Stomach (tissue), 19 donors: ENCODE measurements at places on chromosomes 2 and 18. TPM values are rescaled to one million over a fixed set of nuclear protein-coding genes. Genes with fewer than 3 reads are reported as not detected.

DNA sequence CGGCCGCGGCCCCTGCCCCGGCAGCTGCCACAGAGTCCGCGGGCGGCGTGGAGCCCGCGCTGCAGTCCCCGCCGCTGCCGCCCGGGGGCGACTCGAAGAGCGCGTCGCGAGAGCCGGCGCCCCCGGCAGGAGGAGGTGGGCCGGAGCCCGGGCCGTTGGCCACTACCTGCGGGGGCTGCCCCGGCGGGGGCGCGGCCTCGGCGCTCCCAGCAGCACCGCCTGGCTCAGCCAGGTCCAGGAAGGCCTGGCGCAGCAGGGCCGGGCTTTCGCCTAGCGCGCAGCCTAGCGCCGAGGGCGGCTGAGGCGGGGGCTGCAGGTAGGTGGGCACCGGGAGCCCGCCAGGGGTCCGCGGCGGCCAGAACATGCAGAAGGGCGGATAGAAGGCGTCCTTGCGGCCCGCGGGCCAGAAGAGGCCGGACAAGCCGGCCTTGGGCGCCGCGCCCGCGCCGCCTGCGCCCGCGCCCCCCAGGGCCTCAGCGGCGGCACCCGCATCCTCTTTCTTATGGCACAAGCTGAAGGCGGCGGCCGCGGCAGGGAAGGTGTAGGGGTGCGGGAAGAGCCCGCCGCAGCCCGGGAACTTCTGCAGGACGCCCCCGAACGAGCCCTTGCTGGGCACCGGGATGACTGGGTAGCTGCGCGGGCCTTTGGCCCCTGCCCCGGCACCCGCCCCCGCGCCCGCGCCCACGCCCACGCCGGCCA, 3.9 kb downstream of the SKOR2 start:
- peak; percentile 16 for DNase-seq

GRCh38 chr2:27442920-27443282, 720 bp downstream of the KRTCAP3 start:
- peak; percentile 39 for DNase-seq

Gene KDM3A
- 36.5 TPM for total RNA-seq

DNA sequence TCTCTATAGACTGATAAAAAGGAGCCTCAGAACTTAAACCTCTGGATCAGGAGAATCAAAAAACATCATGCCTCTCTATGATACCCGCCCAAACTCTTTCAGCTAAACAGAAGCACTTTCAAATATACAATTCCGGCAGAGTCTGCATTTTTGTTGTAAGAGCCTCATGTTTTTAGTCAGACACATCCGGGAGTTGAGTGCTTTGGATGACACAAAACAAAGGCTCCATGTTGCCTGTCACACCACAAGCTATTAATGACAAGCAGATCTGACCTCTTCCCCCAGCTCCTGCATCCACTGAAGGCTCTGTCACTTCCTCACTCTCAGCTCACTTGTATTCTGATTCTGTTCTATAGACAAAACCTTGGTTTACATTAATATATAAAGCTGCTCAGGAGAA, 33.2 kb downstream of the SLC38A11 start:
- no peak for DNase-seq

DNA sequence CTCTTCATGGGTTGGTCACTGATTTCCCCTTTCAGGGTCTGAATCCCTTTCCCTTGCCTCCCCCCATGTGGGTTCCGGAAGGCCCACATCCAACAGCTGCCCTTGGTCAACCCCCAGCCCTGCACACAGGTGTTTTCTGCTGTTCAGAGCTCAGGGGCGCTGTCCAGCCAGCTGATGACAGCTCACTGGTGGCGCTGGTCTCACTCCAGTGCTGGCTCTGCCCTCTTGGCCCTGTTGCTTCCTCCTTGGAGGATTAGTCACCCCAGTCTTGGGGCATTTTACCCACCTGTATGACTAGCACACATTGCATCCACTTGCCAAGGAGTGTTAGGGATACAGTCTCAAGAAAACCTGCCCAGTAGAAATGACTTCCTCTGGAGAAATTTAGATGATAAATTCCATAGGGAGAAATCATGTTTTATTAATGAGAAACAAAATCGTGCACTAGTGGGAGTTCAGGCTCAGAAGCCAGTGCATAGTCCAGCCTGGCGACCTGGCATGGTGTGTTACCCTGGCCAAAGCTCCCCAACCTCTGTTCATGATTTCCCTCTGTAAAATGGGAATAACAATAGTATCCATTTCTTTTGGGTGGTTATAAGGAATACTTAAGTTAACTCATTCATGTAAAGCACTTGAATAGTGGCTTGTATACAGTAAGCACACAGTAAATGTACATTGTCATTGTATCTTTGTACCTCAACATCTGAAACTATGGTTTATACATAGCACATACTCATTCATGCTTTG, 21.6 kb downstream of the CRIM1 start:
- DNase-seq: no peak

DNA sequence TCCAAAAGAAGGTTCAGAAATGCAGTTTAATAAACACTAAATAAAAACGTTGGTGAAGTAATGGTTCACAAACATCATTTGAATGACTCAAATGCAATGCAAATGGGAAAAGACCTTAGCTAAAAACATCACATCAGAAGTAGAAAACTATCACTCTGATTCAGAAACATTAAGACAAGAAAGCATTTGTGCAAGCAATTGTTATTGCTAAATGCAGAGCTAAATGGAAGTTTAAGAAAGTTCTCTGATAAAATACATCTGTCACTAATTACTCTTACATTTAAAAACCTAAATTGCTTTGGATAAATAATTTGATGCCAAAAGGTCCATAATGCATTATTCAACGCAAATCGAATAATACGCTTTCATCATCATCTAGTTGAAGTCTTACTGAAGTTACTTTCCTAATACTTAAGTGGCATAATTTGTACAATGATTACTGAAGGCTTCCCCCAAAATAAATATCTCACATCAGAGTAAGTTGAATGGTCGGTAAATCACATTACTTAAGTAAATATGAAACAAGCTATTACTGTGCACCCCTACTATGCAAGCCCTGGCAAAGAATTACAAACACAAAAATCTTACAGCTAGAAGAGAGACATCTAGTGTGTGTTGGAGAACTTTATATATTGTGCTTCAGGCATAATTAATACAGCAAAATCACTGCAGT, 105.7 kb upstream of the KCTD1 start:
- no peak for DNase-seq
